ENCODE measurements at places on chromosomes 4 and X. TPM values are rescaled to one million over a fixed set of nuclear protein-coding genes. Genes with fewer than 3 reads are reported as not detected.
A peak's percentile ranks its signal among the peaks of the same experiment; 100 is the strongest.

DNA sequence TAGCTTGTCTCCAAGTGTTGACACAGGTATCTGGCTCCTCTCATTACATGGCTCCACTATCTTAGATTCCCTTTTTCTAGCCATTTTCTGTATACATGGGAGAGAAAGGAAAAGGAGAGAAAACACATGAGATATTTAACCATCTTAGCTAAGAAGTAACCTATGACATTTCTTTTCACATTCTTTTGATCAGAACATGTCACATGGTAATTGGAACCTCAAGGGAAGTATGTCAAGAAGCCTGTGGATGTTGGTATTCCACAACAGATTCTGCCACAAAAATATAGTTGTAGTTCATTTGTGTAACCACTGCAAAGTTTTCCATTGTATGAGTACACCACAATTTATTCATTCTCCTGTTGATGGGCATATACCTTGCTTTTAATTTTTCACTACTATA is 18.7 kb upstream of the GABRB1 start:
- DNase-seq = no peak

The DCTD gene
- total RNA-seq = 139 TPM

DNA sequence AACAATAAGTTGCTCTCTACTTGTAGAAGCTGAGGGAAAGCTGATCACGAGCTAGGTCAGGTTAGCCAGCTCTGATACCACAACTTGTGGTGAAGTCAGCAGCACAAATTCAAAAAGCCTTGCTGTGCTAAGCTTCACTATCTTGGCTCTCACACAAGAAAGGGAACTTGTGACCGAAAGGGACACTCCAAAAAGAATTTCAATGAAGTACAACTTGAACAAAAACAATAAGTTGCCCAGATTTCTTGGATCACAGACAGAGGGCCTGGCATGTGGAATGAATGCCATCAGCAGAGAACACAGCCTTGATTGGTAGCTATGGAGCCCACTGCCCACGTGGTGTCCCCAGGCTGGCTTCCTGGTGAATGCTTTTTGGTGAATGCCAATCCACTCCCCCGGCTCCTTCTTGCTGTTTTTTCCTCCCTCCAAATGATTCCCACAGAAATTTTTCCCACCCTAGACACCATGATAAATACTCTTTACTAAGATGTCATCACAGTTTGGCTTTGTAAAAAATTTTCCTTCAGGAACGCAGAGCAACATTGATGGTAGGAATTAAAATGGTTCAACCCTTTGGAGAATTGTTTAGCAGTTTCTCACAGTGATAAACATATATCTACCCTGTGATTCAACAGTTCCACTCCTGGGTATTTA is 82.6 kb downstream of the ANXA3 start:
- peak; percentile 59 for DNase-seq

- DNase-seq = peak; percentile 55
Observed at GRCh38 chrX:104430742-104431119, 135.3 kb upstream of the IL1RAPL2 start.

The GABRE gene
- 11.2 TPM for total RNA-seq

- no peak for DNase-seq
Observed at GRCh38 chr4:94567811-94568210, 116.1 kb downstream of the PDLIM5 start.

The RGS12 gene
- 27.4 TPM for total RNA-seq

- DNase-seq = peak; percentile 95
Observed at GRCh38 chrX:130878350-130879341, 24.4 kb downstream of the ENOX2 start.

- DNase-seq = no peak
Observed at GRCh38 chrX:23276475-23276874, 58.2 kb upstream of the PTCHD1 start.

DNA sequence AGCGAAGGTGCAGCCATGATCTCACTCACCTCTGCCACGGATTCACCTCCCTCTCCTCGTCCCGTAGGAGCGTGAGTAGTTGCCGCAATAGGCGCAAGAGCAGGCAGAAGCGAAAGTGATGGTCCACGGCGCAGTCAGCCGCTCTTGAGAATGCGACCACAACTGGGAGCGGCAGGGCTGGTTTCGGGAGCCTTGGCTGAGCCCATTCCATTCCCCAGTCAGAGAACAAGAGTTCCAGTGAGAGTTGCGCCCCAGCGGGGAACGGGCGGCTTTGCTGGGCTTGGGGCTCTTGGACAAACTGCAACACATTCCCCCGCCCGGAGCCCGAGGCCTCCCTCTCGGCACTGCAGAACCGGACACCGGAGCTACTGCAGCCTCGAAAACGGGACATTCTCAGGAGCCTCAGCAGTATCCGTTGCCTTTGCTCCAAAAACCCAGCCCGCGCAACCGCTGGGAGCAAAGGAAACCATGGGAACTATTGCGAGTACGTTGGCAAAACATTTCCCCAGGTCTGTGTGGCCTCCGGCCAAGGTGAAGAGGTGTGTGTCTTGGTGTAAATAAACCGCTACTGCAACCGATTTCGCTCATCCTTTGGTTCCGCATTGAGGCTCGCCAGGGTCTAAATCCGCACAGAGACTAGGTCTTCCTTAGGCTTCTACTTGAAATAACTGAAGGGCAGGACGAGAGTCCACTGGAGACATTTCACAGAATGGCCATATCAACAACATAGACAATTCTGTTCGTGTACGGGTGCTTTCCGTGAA is 5.7 kb upstream of the ZBTB33 start:
- peak; percentile 76 for DNase-seq

- peak; percentile 4 for DNase-seq
Observed at GRCh38 chrX:76148753-76149152, 24.1 kb upstream of the PBDC1 start.

The MANBA gene
- total RNA-seq = 36.5 TPM

GRCh38 chr4:168511780-168512489 is 15.1 kb downstream of the PALLD start:
- no peak for DNase-seq

DNA sequence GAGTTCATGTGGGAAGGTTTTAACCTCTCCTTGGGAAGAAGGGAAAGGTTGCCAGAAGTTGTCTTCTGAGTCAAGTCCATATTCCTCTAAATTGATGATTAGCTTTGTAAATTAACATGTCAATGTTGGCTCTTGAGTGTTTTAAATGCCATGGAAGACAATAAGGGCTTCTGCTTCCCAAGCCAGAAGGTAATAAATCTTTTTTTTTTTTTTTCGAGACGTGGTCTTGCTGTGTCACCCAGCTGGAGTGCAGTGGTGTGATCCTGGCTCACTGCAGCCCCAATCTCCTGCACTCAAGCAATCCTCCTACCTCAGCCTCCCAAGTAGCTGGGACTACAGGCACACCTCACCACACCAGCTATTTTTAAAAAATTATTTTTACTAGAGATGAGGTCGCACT is 5.0 kb upstream of the REST start:
- no peak for DNase-seq

GRCh38 chrX:144791298-144791697 is 456.0 kb upstream of the SPANXN1 start:
- peak; percentile 12 for DNase-seq

GRCh38 chr4:174305961-174306360 is 22.2 kb downstream of the CEP44 start:
- DNase-seq = no peak

GRCh38 chr4:158769175-158769921 is 522 bp downstream of the FNIP2 start:
- no peak for DNase-seq

The MAGEE2 gene
- total RNA-seq = not detected

- DNase-seq = no peak
Observed at GRCh38 chr4:151865312-151865711, 104.5 kb upstream of the GATB start.

GRCh38 chr4:171461191-171461590 is 352.0 kb upstream of the GALNTL6 start:
- no peak for DNase-seq

The UCP1 gene
- total RNA-seq = not detected

The XG gene
- total RNA-seq = not detected

GRCh38 chrX:124504111-124504983 is 158.0 kb downstream of the SH2D1A start:
- DNase-seq = no peak

The POU3F4 gene
- not detected for total RNA-seq

GRCh38 chrX:24702362-24703184 is 8.9 kb downstream of the POLA1 start:
- no peak for DNase-seq

DNA sequence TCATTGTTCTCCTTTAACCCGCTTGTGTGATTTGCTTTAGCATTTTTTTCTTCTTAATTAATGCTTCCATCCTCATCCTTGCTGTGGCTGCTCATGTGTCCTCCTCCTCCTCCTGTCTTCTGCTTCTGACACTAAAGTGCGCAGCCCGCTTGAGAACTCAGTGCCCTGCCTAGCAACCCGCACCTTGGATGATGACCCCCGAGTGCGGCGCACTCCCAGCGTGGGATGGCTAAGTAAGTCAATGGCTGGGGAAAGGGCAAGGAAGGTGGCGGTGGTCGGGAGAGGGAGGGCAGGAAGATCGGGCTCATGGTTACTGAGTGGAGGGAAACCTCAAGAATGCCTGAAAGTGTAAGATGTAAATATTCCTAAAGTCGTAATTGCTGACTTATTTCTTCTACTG is 30.1 kb downstream of the SLC4A4 start:
- DNase-seq = no peak

The USP51 gene
- 1.0 TPM for total RNA-seq

- DNase-seq = no peak
Observed at GRCh38 chr4:55086578-55086977, 38.8 kb downstream of the KDR start.

The FRMD7 gene
- not detected for total RNA-seq

The BANK1 gene
- total RNA-seq = 1.9 TPM

All from renal cortical epithelial cell (primary cell).